Activated gamma-delta T cell treated with anti-CD3 and anti-CD28 coated beads, Interleukin-2, amount 50 U/mL, for 16 hours (primary cell): ENCODE measurements at places on chromosomes 4 and X.
A peak's percentile ranks its signal among the peaks of the same experiment; 100 is the strongest.

- DNase-seq: no peak
Observed at GRCh38 chrX:103360092-103360491, 3.8 kb downstream of the TCEAL9 start.

DNA sequence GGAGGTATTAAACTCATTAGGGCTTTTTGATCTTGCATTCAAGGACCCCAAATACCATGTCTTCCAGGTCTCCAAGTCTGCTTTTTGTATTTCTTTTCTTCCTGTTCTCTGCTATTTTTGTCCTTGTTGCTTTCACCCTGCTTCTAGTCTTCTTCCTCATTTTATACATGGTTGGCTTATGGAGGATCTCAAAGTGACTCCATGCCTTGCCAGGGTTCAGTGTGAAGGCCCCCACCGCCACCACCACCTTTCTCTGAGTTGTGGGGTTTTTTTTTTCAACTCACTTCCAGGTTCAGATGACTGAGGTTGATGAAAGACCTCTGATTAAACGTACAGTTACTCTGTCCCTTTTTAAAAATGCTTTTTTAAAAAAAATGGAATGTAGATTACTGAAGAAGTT is 96.3 kb downstream of the MAML3 start:
- DNase-seq: no peak

- DNase-seq: no peak
Observed at GRCh38 chrX:13376857-13377549, 57.1 kb upstream of the ATXN3L start.

DNA sequence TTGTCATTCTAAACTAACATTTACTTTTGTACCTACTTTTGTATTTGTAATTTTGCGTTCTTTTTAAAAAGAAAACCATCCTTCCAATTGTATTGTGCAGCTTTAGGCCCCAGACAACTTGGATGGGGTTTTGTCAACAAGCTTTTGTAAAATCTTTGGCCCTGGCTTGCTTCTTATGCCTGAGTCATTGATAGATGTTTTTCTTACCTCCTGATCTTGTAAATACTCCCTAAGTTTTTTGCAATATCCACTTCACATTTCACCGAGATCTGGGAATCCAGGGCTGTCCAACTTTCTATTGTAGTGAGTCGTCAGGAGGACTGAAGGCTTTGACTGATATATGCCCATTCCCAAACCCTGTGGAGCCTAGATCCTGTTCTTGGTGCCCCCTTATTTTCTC is 126.9 kb upstream of the GUCY1A1 start:
- DNase-seq: no peak

GRCh38 chr4:112189754-112190153 is 41.8 kb upstream of the AP1AR start:
- no peak for DNase-seq

DNA sequence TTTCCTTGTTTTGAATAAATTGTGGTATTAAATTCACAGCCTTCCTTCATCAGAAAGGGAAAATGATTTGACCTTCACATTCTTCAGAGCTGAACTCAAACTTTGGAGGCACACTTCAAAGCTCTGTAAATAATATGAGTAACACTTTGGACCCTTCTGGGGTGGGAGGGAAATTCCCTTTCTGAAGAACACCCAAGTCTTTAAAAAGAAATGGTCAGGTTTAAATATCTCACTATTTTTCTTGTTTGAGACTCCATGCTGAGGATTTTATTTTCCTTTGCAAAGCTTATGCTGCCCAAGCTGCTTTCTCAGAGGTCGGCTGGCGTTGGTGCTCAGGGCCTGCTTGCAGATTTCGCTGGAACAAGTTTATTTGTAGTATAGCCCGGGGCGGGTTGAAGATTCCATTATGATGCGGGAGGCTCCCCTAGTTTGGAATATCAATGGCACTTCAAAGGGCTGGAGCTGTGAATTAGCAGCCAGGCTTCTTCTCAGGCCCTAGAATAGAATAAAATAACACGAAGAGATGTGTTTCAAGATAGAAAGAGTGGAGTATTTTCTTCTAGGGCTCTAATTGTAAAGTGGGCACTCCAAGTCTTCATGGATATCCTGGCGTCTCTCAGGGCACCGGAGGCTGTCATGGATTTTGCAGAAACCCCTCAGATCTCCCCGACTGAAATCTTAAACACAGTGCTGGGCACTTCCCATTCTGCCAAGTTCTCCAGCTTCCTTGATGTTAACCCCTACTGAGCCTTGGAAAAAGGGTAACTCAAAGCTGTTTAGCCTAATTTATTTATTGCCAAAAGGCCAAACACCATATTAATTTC is 315.6 kb downstream of the GPAT3 start:
- no peak for DNase-seq

DNA sequence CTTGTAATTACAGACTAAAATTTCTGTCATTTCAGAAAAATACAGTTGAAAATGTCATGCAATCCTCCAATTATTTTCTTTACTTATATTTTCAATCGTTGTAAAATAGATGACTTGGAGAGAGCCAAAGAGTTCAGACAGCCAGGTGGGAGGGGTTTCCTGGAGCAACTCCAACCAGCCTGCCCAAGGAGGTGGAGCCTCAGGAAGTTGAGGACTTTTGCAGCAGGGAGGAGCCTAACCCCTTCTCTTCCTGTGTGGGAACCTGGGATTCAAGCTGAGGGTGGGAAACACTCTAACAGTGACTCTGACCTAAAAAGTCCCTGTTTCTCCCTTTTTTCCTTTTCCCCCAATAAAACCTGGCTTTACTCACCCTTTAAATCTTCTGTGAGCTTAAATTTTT is 72.2 kb upstream of the GABRG1 start:
- DNase-seq: no peak

GRCh38 chr4:159283696-159284095 is 180.8 kb downstream of the RAPGEF2 start:
- DNase-seq: no peak

DNA sequence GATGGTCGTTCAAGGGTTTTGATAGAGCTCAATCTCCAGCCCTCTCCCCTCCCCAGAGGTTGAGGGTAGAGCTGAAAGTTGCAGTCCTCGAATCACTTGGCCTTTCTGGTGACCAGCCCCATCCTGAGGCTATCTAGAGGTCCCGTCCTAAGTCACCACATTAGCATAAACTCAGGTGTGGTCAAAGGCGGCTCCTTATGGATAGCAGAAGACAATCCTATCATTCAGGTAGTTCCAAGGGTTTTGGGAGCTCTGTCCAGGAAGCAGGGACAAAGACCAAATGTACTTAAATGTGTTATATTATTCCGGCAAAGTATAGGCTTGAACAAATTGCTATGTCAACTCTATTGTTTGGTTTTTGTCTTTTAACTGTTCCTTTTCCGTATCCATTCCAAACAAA is 30.6 kb downstream of the PDK3 start:
- DNase-seq: no peak

DNA sequence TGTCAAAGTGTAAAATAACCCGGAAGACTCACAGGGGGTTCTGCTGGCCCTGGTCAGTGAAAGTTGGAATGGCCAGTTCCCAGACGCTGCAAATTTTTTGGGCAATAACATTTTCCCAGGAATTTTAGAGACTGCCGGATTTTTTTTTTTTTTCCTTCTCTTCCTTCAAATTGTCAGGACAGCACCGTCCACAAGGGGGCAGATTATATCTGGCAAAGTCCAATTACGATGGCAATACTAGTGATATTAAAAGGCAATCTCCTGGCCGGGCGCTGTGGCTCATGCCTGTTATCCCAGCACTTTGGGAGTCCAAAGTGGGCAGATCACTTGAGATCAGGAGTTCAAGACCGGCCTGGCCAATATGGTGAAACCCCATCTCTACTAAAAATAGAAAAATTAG is 20.5 kb downstream of the SLC25A5 start:
- no peak for DNase-seq

GRCh38 chrX:12741416-12741815 is 49.8 kb upstream of the PRPS2 start:
- DNase-seq: no peak

GRCh38 chr4:187469627-187470026 is 525.9 kb upstream of the ZFP42 start:
- DNase-seq: no peak

DNA sequence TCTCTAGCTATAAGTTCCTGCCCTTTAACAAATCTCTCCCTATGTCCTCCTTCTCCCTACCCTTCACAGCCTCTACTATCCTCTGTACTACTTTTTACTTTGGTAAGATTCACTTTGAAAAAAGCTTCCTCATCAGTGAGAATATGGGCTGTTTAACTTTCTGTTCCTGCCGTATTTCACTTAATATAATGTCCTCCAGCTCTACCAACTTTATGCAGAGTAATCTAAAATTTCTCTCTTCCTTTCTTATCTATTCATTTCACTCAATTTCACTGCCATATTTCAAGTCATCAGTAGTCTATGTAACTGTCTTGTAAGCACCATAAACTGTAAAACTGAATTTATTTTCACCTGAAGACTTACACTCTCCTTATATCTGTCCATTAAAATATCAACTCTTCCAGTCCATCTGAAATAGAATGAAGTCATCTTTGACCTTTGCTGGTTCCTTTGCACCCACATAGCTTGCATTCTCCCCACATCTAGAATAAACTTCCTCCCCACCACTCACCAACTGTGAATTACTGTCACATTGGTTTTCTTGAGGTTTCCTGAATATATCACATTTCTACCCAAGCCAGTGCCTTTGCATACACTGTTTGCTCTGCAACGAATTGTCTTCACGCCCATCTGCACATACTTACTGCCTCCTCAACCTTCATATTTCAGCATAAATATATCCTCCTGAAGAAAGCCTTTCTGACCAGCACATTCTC is 54.6 kb downstream of the ARAP2 start:
- peak; percentile 7 for DNase-seq

GRCh38 chrX:154412468-154412867 is 1.1 kb downstream of the TAFAZZIN start:
- DNase-seq: no peak

GRCh38 chr4:55386073-55386472 is 9.7 kb upstream of the TMEM165 start:
- no peak for DNase-seq

- DNase-seq: no peak
Observed at GRCh38 chr4:80183250-80184052, 13.9 kb upstream of the PRDM8 start.

GRCh38 chr4:127364911-127365310 is 267.8 kb upstream of the INTU start:
- DNase-seq: no peak

DNA sequence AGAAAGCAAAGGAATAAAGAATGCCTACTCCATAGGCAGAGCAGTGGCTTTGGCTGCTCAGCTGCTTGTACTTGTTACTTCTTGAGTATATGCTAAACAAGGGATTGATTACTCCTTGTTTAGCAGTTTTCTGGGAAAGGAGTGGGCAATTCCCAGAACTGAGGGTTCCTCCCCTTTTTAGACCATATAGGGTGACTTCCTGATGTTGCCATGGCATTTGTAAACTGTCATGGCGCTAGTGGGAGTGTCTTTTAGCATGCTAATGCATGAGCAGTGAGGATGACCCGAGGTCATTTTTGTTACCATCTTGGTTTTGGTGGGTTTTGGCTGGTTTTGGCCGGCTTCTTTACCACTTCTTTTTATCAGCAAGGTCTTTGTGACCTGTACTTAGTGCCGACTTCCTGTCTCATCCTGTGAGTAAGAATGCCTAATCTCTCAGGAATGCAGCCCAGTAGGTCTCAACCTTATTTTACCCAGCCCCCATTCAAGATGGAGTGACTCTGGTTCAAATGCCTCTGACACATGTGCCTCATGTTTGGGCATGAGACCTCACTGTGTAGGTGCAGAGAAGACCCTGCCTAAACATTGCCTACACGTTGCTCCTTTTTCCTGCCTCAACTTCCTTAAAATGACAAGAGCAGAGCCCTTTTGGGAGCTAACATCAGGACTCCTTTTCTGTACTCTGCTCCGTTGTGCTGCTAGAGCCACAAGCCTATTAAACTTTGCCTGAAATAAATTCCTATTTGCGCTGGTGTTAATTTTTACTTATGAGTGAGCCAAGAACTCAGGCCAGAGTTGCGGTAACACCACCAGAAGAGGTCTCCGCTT is 21.0 kb upstream of the UBA6 start:
- no peak for DNase-seq

DNA sequence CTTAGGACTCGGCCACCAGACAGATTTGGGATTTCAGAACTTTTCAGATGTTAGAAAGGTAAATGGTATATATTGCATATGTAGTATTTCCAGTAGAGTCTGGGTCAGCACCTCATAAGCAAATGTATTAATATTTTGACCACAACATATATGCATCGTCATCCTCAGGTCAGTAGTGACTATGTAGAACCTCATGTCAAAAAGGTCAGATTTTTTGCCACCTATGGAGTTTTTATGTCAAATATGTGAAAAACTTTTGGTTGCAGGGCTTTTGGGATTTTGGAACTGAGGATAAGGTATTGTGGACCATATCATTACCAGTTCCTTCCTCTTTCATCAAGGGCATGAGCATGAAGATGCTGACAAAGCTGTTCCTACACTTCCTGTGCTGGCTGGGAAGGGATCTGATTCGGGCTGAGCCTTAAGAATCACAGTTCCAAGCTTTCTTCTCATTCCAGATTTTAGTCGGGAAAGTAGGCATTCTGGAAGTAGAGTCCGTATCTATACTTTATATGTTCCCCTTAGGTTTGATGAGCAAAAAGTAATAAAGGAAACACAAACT is 183.0 kb upstream of the PGRMC2 start:
- DNase-seq: no peak

- no peak for DNase-seq
Observed at GRCh38 chr4:93317561-93317960, 511.0 kb upstream of the ATOH1 start.

DNA sequence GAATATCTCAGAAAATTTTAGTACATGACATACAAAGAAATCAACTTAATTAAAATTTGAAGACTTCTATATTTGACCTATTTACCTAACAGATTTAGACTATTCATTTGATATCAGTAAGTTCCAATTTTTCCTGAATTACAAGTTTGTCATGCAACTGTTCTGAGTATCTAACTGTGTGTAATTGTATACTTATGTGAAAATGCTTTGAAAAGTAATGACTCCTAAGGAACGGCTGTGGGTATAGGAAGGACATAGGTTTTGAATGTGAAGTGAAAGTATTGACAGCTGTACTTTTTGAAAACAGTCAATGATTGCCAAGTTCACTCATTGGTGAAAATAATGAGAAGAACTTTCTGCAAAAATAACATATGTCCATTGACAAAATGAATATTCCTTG is 2.9 kb downstream of the GRIA2 start:
- DNase-seq: no peak

DNA sequence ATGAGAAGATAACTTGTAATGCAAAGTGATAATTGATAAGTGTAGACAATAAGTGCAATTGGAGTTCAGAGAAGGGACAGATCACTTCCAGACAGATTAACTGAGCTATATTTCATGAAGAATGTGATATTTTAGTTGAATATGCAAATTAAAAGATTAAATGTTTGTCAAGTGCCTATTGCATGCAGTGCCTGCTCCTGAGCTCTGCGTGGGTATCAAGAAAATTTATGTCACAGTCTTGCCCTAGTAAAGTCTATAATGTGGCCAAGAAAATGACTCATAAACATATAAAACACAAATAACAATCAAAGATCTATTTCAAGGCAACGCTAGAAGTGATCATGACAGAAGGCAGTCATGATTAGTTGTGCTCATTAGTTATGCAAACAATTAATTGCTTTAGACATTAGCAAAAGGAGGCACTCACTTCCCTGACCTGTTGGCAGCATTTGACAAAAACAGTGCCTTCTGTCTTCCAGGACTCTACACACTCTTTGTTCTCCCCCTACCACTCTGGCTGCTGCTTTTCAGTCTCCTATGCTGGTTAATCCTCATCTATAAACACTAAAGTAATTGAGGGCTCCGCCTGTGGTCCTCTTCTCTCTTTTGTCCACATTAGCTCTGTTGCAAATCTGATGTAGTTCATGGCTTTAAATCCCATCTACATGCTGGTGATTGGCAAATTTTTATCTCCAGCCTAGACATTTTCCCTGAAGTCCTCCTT is 47.7 kb downstream of the ARHGEF38 start:
- DNase-seq: no peak
